Activated T-cell treated with anti-CD3 and anti-CD28 coated beads, Interleukin-2, amount 50 U/mL, for 72 hours (primary cell): ENCODE measurements at places on chromosomes 1 and 21.

DNA sequence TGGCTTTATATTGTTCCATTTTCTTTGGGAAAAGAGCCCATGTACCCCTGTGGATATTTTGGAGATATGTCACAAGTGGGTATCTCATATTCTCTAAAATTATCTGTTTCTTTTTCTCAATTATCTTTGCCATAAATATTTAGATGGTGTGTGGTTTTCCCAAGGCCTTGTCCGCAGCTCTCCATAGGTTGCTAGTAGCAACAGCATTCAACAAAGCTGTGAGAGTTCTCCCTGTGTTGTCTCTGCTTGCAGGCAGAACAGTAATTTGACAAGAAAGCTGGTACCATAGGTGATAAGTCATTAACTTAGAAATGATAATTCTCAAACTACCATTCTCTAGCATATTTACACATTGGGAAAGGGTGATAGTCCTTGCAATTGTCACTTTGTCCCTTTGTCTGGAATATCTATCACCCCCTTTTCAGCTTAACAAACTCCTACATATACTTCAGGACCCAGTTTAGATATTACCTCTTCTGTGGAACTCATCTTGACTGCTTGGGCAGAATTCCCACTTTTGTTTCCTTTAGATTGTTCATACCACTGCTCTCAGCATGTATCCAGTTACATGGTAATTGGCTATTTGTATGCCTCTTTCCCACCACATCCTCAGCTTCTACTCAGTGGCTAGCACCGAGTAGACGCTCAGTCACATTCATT, 8.9 kb downstream of the CD101 start:
- peaks cover 58% of the 10 kb centered on the region for H3K4me1 ChIP-seq
- no peaks in the 10 kb centered on the region for H3K27me3 ChIP-seq
- no peak overlapping the region for H3K4me3 ChIP-seq
- H3K36me3 ChIP-seq: no peaks in the 10 kb centered on the region
- no peak for DNase-seq

DNA sequence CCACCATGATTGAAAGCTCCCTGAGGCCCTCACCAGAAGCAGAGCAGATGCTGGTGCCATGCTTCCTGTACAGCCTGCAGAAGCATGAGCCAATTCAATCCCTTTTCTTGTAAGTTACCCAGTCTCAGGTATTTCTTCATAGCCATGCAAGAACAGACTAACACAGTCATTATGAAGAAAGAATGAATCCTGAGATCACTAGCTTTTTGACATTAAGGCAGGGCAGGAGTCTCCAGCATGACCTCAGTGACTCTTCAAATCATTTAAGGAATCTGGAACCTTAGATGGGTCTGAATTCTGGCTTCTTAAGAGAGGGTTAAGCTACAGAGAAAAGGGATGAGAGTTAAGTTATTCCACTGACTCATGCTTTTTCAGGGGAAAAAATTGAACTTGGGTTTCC, 79.0 kb downstream of the PTPN14 start:
- no peak for DNase-seq
- no peak overlapping the region for H3K27ac ChIP-seq
- peaks cover 19% of the 10 kb centered on the region for H3K4me1 ChIP-seq
- H3K27me3 ChIP-seq: peaks cover 33% of the 10 kb centered on the region

- H3K27ac ChIP-seq: no peak overlapping the region
- H3K4me1 ChIP-seq: no peaks in the 10 kb centered on the region
- H3K27me3 ChIP-seq: no peaks in the 10 kb centered on the region
Observed at GRCh38 chr1:222750651-222751050, 13.6 kb downstream of the FAM177B start.

- peaks cover 59% of the 10 kb centered on the region for H3K4me1 ChIP-seq
- H3K36me3 ChIP-seq: peaks cover 2% of the 10 kb centered on the region
- no peaks in the 10 kb centered on the region for H3K27me3 ChIP-seq
- H3K27ac ChIP-seq: peak overlapping the region; percentile 21
- DNase-seq: no peak
- H3K4me3 ChIP-seq: no peak overlapping the region
Observed at GRCh38 chr21:35198982-35199732, 150.1 kb upstream of the RUNX1 start.

- no peak for DNase-seq
- no peak overlapping the region for H3K27ac ChIP-seq
- no peaks in the 10 kb centered on the region for H3K27me3 ChIP-seq
- H3K36me3 ChIP-seq: peaks cover 17% of the 10 kb centered on the region
- peak overlapping the region; percentile 24 for H3K4me3 ChIP-seq
Observed at GRCh38 chr1:226633541-226634165, 85.1 kb downstream of the STUM start.
